ENCODE measurements at places on chromosomes 16 and 17.

DNA sequence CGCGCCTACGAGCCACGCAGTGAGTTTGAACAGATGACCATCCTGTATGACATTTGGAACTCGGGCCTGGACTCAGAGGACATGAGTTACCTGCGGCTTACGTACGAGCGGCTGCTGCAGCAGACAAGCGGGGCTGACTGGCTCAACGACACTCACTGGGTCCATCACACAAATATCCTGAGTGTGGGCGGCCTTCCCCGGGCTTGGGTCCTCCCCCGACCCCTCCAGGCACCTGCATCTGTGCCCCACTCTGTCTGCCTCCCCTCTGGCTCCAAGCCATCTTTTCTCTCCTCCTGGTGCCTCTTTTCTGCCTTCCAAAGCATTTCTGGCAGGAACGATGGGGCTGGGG, 5.0 kb upstream of the HSD3B7 start:
- DNase-seq, result no peak

GRCh38 chr16:69930117-69930776, 20.9 kb upstream of the CLEC18A start:
- DNase-seq, result peak; percentile 7

DNA sequence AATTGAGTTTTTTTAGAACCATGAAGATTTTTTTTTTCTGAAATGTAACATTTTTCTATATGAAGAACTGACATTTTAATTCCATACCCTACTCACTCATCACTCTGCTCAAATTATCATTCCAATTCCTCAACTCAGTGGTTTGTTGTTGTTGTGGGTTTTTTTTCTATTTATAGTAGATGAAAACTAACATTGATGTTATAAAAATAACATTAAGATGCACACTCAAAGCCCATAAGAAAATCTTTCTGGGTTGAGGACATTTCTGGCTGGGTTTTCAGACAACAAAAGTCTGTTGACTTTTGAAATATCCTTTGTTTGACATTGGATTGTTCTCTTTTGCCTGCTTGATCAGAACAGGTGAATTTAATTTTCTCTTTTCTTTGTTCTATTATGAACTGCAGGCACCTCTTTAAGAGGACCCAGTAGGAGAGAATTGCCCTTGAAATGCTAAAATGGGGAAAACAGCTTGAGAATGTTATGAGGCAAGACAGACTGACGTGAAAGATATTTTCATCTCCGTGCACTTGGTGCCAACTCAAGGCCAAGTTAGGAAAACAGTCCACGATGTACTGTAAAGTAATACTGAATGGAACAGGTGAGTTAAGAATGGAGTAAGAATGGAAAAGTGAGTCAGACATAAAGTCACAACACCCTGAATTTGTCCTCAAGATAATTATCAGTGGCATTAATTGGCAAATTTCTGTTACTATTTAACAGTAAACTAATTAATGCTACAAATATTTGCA, 16.1 kb upstream of the ABCA5 start:
- DNase-seq, result no peak

GRCh38 chr16:64657316-64658011, 464.4 kb downstream of the CDH11 start:
- DNase-seq, result no peak

- DNase-seq, result no peak
Measured at GRCh38 chr16:83418565-83418964, 389.2 kb upstream of the HSBP1 start.

GRCh38 chr17:61232871-61233270, 166.8 kb upstream of the TBX2 start:
- no peak for DNase-seq
